ENCODE measurements at places on chromosomes 12 and 14.

DNA sequence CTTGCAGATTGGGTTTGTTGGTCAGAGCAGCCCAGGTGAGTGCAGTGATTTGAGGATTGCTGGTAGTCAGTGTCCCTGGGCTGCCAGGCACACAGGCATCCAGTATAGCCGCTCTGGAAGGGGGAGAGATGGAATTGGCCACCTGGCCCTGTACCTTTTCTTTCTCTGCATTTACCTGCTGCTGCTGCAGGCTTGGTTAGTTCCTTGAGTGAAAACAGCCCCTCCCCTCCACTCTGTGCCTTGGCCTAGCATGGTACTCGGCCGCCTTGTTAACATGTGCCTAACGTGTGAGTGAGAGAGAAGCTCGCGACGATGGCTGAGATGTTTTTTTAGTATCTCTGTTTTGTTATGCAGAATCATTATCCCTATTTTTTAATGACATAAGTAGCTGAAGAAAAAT, 49.3 kb upstream of the AMN start:
- no peak for DNase-seq

- DNase-seq = no peak
These were observed 521.1 kb upstream of the MGAT4C start for GRCh38 chr12:86777325-86777724.

- DNase-seq = no peak
These were observed 17.0 kb downstream of the PSEN1 start for GRCh38 chr14:73153272-73153671.

- no peak for DNase-seq
These were observed 46.8 kb upstream of the EIF5 start for GRCh38 chr14:103286968-103287850.

DNA sequence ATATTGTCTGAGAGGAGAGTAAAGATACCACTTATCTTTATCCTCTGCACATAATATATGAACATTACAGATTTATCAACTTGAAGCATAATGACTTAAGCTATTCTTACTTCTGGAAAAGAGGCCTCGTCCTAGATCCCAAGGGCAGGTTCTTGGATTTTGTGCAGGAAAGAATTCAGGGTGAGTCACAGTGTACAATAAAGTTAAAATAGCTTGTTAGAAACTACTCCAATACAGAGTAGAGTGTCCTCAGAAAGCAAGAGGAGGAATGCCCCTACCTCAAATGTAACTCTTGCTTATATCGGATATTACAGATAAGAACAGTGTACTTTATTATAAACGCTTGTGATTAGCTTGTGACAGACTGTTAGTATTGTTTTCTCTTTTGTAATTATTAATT, 41.9 kb upstream of the ABCC9 start:
- no peak for DNase-seq

DNA sequence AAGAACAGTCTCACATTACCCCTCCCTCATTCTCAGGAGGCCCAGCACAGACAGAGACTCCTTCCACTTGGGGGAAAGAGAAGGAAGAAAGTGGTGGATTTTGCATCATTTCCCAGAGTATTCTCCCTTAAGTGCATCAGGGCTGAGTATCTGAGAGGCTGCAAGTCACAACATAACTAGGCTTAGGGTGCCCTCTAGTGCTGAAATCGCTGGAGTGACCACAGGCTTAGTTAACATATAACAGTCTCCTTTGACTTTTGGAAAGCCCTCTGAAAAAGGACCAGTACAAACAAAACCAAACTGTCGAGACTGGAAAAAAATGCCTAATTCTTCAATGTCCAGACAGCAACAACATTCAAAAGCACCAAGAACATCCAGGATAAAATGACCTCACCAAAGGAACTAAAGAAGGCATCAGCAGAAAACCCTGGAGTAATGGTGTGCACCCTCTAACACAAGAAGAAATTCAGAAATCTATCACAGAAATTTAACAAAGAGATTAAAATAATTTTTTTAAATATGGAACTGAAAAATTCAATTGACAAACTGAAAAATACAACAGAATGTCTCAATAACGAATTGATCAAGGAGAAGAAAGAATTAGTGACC, 412.3 kb downstream of the RPS29 start:
- no peak for DNase-seq

- DNase-seq = no peak
These were observed 83.9 kb downstream of the EP400 start for GRCh38 chr12:132033627-132034026.

Measured in activated effector memory CD4-positive, alpha-beta T cell treated with anti-CD3 and anti-CD28 coated beads, Interleukin-2, amount 50 U/mL, for 16 hours (primary cell).